ENCODE measurements at places on chromosomes 1 and 21.

- peak; percentile 19 for DNase-seq
These were observed 24.2 kb downstream of the CEP170 start for GRCh38 chr1:243230914-243231313.

- peak; percentile 67 for DNase-seq
These were observed 4.5 kb downstream of the TTC24 start for GRCh38 chr1:156583821-156584622.

DNA sequence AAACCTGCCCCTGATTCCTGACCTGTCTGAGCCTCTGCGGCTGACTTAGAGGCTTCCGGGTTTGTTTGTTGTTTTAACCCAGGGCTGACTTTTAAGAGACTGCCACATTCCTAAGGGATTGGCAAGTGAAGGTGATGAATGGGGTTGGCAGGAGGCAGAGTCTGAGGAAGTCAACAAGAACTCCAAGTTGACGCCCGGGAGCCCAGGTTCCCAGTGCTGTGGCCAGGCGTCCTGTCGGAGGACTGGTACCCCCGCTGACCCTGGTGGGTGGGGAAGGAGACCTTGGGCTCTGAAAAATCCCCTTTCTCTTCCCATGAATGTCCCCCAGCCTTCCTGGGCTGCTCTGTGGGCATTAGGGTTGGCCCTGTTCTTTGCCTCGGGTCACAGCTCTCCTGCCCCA lies 19.7 kb upstream of the EPS8L3 start:
- DNase-seq: no peak

DNA sequence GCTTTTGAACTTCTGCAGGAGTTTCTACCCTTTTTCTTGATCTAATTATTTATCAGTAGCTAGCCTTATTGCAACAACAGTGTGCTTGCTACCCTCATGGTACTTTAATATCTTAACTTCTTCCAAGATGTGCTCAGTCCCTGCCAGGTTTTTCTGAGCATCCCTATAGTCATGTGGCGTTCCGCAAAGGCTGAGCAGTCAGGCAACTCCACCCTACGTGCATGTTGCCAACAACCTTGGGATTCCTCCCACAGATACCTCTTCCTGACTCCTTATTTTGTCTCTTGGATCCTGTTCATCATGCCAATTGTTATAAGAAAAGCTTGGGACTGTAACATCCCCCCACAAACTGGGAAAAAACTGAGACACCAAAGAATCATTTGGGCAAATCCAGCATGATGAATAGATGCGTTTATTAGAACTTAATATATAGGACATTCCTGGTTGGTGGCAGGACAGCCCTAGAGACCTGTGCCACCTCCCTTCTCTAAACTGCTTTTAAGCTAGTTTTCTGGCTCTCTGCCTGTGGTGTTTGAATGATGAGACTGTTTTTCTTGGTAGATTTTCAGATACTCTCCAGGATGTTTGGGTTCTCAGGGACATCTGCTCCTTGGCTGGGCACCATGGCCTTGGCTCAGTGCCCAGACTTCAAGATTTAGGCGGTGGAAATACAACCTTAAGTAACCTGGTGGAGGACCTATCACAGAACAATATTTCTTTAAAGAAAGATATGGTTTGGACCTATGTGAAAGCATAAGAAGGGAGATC lies 27.1 kb upstream of the KCTD3 start:
- DNase-seq: no peak

GRCh38 chr1:40690771-40691537 lies 550 bp upstream of the NFYC start:
- no peak for DNase-seq

DNA sequence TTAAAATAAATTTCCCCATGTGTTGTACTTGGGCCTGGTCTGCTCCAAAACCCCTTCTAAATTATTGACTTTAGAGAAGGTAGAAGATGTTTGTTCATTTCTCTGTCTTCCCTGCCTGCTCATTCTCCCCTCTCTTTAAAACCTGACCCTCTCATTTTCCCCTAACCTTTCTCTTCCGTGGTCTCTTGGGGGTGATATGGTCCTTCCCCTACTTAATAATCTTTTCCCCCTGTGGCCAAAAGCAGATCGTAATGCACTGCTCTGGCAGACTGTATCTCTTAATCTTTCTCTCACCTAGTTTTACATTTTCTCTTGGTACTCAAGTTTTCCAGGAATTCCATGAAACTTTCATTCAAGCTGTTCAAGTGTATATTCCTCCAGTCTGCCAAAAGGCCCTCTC lies 301.7 kb downstream of the TTLL7 start:
- no peak for DNase-seq

DNA sequence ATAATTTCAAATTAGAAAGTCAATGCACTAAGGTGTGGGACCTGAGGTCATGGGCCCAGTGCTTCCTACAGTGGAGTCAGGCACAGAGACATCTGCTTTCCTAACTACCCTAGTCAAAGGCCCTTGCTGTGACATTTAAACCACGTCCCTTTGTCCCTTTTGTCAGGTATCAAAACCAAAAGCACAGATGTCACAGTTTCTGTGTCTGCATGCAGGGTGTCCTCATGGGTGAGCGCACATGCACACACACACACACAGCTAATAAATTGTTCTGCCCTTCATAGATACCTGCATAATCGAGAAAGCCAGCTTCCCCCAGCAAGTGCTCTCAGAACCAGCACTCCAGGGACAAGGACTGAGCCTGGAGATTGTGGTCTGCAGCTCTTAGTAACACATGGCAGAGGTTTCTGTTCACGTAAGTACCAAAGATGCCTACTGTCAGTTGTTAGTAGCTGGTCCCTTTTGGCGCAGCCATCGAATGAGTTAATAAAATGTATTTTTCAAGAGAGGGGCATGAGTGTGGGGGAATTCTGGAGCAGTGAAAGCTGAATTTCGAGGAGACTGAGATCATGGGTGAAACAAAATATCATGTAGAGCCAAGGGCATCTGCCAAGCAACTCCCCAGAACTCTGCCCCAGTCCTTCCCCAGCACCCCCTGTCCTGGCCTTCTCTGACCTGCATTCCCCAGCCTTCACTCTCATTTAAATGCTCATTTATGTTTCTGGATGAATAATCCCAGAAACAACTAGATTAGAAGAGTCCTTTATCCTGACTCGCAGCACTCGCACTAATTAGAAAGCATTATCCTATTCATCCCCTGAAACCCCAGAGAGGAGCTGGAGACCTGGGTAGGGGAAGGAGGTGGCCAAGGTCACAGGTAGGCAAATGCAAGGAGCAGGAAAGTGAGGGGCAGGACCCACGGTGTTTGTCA lies 25.5 kb downstream of the TNR start:
- no peak for DNase-seq

- DNase-seq: peak; percentile 4
These were observed 36.1 kb downstream of the L1TD1 start for GRCh38 chr1:62230718-62231117.

- DNase-seq: no peak
These were observed 156.0 kb upstream of the JUN start for GRCh38 chr1:58939666-58940370.

GRCh38 chr1:147243841-147244240 lies 1.4 kb downstream of the CHD1L start:
- DNase-seq: no peak

- DNase-seq: peak; percentile 16
These were observed 1030.9 kb downstream of the AMY1C start for GRCh38 chr1:104780470-104781078.

- DNase-seq: no peak
These were observed 368.3 kb upstream of the OLFM3 start for GRCh38 chr1:102365071-102365470.

GRCh38 chr1:59731591-59731990 lies 83.2 kb upstream of the HOOK1 start:
- DNase-seq: no peak

- DNase-seq: no peak
These were observed 26.4 kb downstream of the PIK3C2B start for GRCh38 chr1:204468206-204468605.

DNA sequence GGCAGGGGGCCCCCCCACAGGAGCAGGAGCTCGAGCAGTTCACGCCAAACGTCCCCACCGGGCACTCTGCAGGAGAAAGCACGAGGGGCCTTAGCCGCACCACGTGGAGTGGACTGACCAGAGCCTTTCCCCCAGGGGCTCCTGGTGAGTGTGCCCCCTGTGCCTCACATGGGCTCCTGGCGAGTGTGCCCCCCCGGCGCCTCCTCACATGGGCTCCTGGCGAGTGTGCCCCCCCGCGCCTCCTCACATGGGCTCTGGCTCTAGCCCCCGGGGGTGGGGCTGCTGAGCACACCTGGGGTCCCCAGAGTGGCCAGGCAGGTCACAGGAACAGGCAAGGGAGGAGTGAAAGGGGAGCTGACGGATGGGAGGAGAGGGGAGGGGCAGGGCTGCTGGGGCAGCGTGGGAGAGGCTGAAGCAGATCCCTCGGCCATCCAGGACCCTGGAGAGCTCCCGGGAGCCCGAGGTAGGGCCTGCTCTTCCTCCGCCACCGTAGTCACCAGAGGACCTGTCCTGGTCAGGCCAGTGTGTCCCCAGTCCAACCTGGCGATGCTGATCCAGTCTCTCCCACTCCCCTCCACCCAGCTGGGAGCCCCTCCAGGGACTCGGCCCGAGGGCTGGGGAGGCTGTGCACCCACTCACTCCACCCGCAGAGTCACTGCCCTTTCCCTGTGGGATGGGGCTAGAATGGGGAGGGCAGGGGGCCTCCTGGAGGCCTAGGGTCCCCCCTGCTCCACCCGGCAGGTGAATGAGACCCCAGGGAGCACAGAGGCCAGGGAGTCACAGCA lies 47.6 kb downstream of the ARHGEF16 start:
- no peak for DNase-seq

DNA sequence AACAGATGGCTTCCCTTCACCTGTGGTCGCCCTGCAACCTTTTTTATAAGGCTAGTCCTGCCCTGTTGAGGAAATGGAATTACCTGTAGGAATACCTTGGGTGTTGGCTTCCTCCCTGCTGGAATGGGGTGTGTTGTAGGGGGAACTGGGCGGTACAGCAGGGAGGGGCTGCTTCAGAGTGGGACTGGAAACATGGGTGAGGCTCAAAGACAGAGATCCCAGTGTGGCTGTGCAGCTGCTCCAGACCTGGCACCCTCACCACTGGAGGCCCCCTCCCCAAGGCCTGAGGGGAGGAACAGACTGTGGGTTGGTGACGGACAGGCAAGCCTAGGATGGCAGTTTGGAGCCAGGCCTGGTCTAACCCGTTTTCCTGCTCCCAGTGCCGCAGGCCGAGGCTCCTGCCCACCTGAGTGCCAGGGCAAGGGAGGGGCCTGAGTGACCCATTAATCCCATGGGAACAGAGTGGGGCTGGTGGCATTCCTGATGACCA lies 4.5 kb downstream of the EFNA3 start:
- no peak for DNase-seq

GRCh38 chr1:34369701-34370455 lies 193.2 kb downstream of the C1orf94 start:
- DNase-seq: no peak

- no peak for DNase-seq
These were observed 165.3 kb downstream of the SLC35F3 start for GRCh38 chr1:234069760-234070159.

- no peak for DNase-seq
These were observed 19.1 kb upstream of the IKBKE start for GRCh38 chr1:206451134-206451686.

GRCh38 chr1:198495631-198496030 lies 44.8 kb downstream of the ATP6V1G3 start:
- no peak for DNase-seq

DNA sequence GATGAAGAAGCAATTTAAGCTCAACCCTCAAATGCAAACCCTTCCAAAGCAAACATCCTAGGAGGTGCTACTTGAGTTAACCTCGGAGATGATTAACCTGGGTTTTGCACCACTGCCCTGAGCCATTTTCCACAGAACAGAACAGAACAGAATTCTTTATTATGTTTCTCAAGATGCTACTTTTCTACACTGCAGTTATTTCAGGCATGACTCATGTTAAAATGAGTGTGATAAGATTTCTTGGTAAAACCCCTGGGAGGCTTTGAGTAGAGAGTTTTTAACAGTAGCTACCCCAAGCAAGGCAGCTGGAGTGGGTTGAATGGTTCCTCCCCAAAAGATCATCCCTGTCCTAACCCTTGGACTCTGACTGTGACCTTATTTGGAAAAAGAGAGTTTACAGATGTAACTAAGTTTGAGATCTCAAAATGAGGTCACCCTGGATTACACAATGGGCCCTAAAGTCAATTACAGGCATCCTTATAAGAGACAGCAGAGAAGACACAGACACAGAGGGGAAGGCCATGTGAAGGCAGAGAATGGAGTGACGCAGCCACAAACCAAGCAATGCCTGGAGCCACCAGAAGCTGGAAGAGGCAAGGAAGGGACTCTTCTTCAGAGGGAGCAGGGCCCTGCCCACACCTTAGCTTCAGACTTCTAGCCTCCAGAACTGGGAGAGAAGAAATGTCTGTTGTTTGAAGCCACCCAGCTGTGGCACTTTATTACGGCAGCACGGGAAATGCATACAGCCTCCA lies 153.4 kb downstream of the ETS2 start:
- no peak for DNase-seq

DNA sequence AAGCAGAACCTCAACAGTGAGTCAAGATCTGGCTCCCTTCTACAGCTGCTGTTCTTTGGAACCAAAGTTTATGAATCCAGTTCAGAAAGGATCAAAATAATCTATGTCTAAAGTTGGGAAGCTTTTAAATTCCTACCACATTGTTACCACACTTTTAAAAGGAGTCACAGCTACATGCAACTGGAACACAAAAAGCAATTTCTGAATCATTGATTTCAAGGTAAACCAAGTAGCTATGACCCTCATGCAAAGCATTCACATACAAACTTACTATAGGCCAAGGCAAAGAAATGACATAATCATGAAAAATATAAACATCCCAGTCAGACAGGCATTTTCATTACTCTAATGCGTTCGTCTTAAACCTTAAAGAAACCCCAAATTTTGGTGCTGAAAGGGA lies 3.5 kb downstream of the SIPA1L2 start:
- no peak for DNase-seq

GRCh38 chr1:155083865-155084721 lies 5.5 kb downstream of the EFNA3 start:
- peak; percentile 66 for DNase-seq

DNA sequence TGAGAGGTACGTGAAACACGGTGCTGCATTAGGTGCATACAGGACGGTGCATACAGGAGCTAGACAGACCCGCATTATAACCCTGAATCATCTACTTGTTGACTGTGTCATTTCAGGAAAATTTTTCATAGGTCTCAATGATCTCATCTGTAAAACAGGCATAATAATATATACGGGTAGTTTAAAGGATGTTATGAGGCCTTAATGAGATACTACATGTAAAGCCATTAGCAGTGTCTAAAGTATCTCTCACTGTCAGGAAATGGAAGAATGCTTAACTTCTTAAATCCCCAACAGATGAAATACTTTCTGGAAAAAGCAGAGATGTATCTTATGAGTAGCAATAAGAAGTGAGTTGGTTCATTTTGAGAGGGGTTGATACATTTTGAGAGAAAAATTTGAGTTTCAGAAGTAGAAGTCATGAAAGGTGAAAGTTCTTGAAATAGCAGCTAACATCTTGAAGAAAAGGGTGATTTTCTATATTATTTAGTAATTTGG lies 669.6 kb downstream of the PTPRC start:
- no peak for DNase-seq
